Stimulated activated CD8-positive, alpha-beta memory T cell treated with anti-CD3 and anti-CD28 coated beads, Interleukin-2, amount 100 ng/mL, for 1 hour (primary cell): ENCODE measurements at places on chromosomes 12 and 14.
A peak's percentile ranks its signal among the peaks of the same experiment; 100 is the strongest.

DNA sequence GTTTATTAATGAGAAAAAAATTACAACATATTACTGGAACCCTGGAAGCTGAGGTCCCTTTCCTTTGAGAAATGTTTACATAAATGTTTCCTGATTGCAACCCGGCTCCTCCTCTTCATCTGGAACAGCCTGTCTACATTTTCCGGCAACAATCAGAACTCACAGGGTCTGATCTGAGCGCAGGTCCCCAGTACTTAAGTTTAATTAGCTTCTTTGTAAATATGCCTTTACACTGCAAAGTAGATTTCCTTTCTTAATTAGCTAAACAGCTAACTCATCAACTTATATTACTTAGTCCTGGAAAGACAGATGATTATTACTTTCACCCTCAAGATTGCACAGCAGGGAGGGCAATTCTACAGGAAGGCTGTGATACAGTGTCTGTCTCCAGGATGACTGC lies 213.0 kb downstream of the MON2 start:
- DNase-seq, result no peak

DNA sequence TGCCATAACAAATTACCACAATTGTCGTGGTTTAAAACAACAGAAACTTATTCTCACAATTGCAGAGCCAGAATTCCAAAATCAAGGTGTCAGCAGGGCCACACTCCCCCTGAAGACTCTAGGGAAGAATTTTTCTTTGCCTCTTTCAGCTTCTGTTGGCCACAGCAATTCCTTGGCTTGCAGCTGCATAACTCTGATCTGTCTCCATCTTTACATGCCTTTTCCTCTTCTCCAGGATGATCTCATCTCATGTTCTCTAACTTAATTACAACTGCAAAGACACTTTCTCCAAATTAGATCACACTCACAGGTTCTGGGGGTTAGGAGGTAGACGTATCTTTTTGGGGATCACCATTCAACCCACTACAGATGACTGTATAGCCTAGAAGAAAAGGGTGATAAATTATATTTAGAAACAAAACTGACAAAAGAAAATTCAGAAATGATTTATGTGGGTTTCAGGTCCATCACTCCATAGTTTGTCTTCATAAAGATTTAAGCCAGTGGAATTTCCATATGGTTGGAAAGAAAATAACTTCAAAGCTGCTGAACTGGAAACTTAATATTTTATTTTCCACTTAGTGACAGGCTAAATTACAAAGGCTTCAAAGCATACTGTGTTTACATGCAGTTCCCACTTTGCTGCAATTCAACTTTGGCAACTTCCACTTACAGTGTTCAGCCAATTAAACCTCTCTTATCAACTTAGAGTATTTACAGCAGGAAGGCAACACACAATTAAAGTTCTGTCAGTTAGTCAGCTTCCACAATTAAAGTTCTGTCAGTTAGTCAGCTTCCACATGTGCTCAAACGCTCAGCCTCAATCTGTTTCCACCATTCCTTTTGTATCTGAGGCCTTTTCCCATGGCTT lies 213.3 kb downstream of the EPS8 start:
- no peak for DNase-seq

- DNase-seq, result peak; percentile 26
These were observed 43.4 kb upstream of the CFAP54 start for GRCh38 chr12:96445691-96446583.

DNA sequence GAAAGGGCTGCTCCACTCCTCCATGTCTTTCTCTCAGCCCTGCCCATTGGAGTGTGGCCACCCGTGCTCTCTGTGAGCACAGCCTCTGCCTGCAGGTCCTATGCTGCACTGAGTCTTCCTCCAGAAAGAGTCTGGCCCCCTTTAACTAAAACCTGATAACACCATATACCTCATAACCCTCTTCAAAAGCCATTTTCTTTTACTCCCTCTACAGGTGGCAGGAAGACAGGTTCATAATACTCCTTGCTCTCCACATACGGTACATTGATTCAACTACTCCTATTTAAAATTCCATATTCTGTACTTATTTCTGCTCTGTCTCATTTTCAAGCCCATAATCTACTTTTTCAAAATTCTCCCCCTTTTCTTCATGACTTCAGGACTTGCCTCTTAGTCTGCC lies 144.0 kb downstream of the HELB start:
- DNase-seq, result no peak

GRCh38 chr14:38121320-38122020 lies 86.2 kb upstream of the SSTR1 start:
- DNase-seq, result no peak

DNA sequence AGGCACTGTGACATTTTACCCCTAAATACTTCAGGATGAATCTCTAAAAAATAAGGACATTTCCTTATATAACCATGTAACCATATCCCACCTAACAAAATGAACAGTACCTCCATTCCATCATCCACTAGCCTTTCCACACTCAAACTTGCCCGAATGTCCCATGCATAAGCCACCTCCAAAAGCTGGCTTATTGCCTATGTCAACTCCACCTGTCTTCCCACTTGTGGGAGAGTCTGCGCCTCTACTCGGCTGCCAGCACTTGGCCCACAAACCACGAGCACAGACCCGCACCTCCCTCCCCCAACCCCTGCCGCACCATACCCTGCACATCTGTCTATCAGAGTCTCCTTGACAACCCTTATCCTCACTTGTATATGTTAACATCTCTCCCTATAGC lies 165.8 kb downstream of the CALM1 start:
- DNase-seq, result no peak

DNA sequence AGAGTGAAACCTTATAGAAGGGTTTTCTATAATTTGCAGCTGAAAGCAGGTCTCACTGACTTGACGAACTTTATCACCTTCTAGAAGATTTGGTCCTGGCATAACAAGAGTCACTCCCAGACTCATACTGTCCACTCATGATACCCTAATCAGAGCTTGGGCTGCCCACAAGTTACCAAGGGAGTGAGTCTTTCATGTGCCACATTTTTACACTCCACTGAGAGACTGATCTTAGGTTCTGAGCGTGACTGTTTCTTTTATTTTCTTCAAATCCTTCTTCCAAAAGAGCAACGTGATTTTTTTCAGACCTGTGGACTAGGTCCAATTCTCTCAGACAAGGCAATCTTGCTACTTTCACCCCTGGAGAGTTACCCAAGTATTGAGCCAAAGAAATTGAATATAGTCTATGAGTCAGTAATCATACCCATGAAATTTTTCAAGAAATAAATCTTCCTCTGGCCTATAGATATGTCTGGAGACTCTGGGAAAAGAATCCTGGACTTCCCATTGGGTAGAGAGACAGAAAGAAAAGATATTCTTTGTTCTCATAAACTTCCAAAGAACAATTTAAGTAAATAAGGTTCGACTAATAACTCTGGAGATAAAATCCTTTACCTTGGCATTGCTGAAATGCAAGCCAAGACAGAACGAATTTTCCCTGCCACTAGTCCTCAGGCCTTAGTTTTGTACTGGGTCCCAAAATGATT lies 26.9 kb downstream of the SIX1 start:
- no peak for DNase-seq

DNA sequence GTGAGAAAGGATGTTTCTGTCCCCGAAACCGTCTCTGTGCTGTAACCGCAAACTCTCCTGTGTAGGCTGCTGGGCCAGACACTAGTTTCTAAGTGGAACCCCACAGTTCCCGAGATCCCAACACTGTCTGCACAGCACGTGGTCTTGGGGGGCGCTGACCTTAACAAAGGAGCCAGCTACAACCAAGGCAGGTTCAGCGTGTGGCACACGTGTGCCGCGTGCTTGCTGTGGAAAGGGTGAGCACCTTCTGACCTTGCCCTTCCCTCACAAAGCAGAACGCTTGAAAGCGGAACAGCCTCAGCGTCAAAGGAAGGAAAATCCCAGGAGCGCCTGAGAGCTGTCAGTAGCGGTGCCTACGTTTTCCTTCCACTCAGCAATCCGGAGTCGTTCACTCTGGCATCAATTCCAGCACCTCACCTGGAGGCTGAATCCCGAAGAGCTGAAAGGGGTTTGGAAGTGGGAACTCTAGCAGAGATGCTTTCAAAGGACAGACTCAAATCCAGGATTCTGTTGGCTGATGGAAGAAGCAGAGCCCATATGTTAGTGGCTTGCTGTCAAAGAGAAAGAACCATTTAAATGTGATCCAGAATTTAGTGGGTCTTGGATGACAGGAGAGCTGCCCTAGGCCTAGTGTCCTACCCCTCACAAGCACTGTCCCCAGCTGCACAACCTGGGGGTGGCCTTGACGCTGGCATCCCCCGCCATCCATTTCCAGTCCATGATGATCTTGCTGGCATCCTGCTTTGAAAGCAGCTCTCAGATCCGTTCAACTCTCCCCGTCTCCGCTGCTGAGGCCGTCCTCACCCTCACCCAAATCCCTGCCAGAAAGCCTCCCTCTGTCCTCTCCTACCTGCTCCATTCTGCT lies 27.1 kb downstream of the CCDC92 start:
- DNase-seq, result no peak

- no peak for DNase-seq
These were observed 7.0 kb downstream of the ERP27 start for GRCh38 chr12:14931359-14931758.

DNA sequence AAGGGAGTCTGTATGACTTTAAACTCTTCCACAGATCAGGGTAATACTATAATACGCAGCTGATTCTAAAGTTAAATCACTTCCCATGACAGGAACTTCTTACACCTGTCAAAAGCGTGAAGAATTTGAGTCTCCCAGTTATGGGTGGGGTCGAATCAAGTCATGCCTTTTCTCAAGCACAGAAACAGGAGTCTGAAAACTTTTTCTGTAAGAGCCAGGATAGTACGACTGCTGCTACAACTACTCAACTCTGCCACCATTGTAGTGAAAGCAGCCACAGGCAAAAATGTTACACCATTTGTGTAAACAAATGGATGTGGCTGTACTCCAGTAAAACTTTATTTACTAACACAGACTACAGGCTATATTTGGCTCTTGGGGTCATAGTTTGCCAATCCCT lies 90.3 kb downstream of the DUSP6 start:
- DNase-seq, result no peak

GRCh38 chr12:59657266-59657665 lies 61.4 kb downstream of the SLC16A7 start:
- DNase-seq, result no peak

DNA sequence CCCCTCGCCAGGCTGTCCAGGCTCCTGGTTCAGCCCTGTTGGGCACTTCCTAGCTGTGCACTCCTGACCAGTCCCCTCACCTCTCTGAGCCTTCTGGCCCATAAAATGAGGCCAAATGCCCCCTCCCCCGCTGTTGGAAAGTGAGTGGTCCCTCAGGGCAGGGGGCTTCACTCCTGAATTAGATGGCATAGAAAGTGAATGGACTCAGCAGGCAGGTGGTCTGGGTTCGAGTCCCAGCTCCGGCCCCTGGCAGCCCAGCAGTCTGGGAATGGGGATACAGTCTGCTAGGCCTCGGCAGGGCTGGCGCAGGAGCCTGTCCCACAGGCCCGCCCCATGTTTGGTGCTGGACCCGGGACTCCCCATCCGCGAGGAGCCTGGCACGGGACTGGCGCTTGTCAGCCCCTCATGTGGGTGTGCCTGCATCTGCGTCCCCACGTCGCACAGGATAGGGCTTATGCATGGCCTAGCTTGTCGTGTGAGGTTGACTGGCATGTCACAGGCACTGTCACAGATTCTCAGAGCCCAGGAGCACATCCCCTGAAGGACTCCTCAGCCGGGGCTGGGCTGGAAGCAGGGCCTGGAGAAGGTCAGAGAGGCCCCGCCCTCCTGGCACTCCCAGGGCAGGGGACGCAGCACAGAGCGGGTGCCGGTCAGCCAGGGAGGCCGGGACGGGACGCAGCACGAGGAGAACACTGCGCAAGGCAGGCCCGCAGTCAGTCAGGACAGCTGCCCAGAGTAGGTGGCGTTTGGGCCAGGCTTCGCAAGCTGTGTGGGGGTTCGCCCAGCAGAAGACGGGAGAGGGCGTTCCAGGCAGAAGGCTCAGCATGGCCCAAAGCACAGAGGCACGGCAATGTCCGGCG lies 40.5 kb downstream of the DIO3 start:
- DNase-seq, result no peak

- no peak for DNase-seq
These were observed 216.0 kb upstream of the RGS6 start for GRCh38 chr14:71716041-71716772.

GRCh38 chr12:120640861-120641833 lies 721 bp downstream of the CABP1 start:
- peak; percentile 30 for DNase-seq

DNA sequence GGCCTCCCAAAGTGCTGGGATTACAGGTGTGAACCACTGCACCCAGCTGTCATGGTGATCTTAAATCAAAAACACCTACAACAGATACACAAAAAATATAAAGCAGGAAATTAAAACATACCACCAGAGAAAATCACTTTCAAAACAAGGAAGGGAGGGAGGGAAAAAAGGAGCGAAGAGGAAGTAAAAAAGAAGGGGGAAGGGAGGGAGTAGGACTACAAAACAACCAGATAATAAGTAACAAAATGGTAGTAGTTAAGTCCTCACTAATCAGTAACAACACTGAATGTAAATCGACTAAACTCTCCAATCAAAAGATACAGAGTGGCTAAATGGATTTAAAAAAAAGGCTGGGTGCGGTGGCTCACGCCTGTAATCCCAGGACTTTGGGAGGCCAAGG lies 89.0 kb downstream of the SH2B3 start:
- DNase-seq, result no peak

DNA sequence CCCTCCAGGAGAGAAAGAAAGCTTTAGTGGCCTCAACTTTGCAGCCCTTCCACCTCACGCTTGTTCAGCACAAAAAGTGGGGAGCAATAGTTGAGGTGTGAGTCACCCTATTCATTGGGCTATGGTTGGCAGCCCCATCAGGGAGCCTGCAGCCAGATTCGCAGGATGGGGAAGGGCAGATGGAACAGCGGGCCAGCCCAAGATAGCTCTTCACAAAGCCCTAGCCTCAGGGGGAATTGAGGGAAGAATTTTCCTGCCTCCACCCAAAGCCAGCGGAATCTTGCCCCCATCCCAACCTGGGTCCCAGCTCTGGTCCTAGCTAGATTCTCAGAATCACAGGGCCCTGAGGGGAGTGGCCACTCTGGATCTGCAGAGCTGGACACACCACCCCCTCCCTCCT lies 3.6 kb upstream of the KRT5 start:
- DNase-seq, result no peak

DNA sequence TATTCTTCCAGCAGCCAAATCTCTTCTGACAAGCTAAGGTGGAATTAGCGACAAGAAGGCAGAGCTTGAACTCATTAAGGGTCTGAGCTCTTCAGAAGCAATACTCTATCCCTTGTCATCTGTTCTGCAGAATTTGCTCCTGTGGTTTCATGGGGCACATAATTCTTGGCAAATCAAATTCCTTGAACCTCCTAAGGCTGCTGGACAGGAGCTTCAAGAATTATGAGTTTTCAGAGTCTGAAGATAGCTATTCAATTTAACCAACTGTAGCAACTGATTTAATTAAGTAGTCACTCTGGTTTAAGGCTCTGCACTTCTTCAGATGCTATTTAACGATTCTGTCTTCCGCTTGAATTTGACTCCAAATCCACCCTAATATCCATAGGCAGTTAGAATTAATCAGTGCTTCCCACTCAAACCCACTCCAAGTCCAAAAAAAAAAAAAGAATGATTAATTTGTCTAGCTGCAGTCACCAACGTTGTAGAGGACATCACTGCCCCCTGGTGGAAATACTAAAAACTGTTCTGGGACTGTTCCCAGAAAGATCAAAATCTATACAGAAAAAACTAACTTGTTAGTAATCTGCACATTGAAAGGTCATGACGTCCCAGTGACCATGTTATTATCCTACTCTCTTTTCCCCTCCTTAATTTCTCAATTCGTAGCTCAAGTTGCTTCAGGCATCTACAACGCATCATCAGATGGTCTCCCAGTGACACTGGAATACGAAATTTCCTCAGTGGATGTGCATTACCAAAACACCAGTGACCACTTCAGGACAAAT lies 169.9 kb downstream of the KIF21A start:
- DNase-seq, result peak; percentile 1

- DNase-seq, result no peak
These were observed 14.5 kb upstream of the FLVCR2 start for GRCh38 chr14:75563931-75564330.
